AG04449 (cell line): ENCODE measurements at places on chromosomes 4 and X.

DNA sequence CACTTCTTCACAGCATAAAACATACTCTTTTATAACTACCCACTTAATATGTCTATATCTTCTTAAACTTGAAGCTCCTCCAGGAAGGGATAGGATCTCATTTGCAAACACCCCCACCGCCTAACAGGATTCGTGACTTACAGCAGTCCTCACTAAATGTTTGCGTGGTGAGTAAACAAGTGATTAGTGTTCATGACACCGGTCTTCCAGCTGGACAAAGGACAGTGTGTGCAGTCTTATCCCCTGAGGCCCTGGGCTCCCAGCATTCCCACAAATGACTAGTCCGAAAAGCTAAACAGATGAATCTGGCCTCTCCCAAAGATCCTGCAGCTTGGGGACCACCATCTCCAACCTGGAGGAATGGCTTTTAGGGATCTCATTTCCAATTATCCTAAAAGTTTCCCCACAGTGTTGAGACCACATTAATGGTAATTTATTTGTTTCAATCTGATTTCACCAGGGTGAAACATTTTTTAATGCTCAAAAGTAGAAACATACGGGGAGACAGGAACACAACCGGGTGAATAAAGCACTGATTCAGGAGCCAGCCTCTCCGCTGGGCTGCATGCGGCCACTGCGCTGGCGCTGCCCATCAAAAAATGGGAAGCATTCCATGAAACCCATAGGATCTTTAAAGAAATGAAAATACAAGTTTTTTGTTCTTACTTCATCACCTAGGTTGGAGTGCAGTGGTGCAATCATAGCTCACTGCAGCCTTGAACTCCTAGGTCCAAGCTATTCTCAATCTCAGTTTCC, 69.2 kb downstream of the HADH start:
- DNase-seq, result peak; percentile 21

DNA sequence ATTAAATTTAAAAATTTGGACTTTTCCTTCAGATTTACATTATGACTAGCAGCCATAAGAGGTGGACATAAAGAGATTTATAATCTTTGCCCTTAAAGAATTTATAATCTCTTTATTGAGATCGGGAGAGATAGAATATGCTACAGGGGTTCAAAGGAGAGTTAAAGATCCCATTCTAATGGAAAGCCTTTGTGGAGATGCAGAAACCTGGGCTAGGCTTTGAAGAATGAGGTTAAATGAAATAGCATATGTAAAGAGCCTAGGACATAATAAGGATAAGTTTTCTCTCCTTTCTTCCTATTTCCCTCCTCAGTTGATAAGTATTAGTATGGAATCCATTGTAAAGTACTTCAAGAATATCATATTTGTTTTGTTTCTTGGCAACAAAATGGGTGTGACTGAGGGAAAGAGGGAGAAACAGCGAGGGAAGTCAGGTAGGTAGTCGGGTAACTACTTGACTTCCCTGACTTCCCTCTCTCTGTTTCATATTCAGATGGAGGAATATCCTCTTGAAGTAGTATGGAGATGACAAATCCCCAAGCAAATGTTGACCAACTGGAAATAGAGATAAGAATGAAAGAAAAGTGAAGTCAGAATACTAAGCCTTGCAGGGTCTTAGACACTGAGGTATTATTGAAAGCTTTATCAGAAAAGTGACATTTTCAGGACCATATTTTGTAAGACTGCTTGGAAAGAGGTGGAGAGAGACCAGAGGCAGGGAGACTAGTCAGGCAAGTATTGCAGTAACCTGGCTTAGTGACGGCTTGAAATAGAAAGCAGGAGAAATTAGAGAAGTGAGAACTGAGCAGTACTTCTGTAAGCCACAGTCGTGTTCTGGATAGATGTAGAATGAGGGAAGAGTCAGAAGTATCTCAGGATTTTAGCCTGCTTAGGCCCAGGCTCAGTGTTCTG, 82.9 kb downstream of the PDLIM5 start:
- no peak for DNase-seq

GRCh38 chrX:68658530-68658929, 11.1 kb downstream of the STARD8 start:
- DNase-seq, result no peak

GRCh38 chr4:70099206-70099605, 49.0 kb downstream of the HTN1 start:
- DNase-seq, result no peak

DNA sequence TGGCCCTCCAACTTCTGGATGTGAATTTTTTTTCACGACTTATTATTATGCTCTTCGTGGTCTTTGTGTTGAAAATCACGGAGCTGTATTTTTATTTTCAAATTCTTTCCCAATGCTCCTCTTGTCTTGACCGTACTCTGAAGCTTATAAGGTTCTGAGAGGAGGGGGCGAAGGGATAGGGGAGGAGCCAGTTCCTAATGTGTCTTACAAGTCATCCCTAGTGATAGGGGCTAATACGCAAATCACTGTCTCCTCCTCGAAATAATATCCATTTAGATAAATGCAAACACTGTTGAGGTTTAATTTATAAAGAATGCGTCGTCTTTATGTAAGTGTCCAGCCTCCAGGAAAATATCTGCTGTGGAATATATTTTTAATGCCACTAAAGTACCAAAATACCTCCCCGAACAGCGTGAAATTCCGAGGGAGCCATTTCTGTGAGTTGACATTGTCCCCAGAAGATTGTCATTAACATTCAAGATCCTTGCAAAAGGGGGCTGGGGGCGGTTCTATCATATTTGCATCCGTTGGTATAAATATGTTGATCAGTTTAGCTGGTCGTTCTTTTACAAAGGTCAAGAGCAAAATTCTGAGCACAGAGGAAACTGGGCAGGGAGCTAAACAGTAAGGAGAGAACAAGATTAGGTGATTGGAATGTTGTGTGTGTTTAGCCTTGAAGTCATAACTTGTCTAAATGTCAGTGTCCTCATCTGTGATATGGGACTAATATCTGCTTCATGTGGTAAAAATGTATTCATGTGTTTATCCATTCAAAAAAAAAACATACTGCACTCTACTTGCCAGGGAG, 3.7 kb upstream of the FAT1 start:
- no peak for DNase-seq

DNA sequence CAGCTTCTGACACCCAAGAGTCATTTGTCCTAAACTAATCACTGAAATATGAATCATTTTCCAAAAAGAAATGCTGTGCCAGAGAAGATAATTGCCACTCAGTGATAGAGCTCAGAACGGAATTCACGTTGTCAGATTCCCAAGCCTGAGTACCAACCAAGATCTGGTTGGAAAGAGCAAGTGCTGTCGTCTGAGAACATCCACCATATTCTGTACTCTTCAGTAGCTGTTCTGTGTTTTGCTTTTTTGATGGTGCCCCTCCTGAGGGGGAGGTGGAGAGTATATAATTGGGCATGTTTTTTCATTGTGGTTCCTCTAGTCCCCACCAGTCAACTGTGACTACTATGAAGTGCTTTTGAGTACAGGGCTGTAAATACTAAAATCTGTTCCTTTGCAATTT, 13.2 kb downstream of the RUFY3 start:
- no peak for DNase-seq

GRCh38 chr4:4862071-4862551, 2.6 kb downstream of the MSX1 start:
- no peak for DNase-seq

DNA sequence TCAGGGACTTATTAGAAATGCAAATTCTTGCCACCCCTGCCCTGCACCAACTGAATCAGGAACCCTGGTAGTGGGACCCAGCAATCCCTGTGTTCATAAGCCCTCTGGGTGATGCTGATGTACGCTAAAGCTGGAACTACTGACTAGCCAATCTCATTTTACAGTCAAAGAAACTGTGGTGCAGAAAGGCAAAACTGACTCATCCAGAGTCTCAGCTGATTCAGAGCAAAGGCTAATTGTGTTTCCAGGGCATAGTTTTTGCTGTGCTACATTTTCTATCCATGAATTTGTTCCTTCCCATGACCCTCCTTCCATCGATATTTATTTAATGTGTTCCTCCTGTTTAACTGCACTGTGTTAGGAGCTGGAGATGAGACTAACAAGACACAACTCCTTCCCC, 207.5 kb downstream of the REPS2 start:
- DNase-seq, result no peak

GRCh38 chrX:138709886-138710791, 1.4 kb downstream of the FGF13 start:
- no peak for DNase-seq

DNA sequence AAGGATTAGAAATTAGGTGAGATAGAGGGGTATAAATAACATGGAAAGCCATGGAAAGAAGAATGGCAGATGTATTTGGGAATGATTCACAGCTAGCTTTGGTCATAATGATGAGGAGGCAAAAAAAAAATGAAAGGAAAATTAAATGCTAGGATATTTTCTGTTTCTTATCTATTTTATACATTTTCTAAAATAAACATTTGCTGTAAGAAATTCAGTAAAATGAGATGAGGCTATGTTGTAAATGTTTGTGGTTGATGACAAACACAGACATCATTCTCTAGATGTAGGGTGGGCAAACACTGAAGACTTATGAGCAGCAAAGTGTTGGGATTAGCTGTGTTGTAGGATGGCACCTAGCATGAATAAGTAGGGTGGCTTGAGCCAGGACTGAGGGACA, 407.1 kb downstream of the IL15 start:
- DNase-seq, result no peak

DNA sequence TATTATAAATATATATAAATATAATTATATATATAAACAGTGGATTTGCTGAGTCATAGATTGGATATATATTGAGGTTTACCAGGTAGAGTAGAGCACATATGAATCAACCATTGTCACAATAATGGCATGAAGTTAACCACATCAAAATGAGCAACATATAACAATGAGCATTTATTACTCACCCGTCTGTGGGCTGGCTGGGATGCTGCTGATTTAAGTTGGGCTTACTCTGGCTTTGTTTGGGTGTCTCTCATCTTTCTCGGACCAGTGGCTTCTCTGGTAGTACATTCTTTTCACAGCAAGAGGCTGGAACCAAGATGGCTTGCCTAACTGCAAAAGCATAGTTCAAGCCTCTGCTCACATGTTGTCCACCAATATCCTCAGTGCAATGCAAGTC, 111.7 kb upstream of the TAPT1 start:
- DNase-seq, result no peak

- DNase-seq, result peak; percentile 95
Measured at GRCh38 chr4:145734576-145735346, 54.8 kb downstream of the C4orf51 start.

GRCh38 chr4:61336488-61336887, 136.4 kb downstream of the ADGRL3 start:
- no peak for DNase-seq

DNA sequence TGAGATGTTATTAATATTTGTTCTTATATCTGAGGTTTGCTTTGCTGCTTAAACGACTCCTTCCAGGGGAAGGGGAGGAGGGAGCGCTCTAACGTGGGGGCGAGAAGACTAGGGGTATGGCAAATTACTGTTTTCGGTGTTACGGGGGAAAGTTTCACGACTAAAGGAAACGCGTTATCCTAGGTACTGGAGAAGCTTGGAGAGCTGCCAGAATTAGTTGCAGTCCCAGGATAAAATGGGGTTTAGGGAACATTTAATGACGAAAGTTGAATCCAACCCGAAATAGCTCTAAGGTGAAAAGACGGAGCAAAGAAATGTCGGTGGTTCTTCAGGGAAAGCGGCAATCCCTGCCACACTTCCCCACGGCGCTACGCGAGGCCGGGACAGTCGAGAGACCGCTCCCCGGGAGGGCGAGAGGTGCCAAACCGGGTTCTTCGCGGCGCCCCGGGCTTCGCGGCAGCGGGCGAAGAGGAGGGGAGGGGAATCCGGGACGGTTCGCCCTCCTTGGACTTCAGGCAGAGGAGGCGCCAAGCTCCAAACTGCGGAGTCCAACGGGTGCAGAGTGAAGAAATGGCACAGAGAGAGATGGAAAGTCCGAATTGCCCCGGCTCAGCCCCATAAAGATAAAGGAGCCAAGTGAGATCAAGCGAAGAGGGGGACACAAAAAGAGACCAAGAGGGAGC, 724 bp downstream of the THOC2 start:
- no peak for DNase-seq

DNA sequence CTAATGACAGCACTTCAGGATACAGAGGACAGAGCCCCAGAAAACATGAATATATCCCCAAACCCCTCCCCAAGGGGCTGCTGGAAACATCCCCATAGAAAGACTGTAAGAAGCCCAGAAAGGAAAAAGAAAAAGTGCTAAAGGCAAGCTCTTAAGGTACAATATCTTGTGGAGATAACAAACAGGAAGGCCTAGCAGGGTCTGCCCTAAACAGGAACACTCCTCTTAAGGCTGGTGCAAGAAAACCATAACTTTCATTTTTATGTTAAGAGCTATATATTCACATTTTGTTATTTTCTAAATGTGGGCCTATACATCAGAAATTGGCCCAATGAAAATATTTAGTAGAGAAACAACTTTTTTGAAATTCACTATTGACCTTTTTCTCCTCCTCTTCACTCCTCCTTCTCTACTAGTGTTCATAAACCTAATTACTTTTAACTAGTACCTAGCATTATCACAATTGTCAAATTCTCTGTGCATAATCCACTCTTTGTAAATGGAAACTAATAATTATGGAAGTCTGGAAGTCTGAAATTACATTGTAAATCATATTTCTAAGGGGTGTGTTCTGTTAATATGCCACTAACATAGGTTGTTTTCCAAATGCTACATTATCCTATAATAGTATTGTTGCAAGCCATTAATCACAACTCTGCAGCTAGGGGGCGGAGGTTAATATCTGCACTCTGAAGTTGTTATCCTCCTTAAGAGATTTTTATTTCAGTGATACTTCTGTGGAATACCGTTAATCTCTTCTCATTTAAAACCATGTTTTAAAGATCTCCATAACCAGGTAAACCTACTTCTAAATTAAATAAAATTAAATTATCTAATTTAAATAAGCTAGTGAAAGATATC, 59.8 kb downstream of the CASK start:
- DNase-seq, result no peak

- DNase-seq, result no peak
Measured at GRCh38 chr4:122821092-122821491, 5.5 kb upstream of the FGF2 start.

DNA sequence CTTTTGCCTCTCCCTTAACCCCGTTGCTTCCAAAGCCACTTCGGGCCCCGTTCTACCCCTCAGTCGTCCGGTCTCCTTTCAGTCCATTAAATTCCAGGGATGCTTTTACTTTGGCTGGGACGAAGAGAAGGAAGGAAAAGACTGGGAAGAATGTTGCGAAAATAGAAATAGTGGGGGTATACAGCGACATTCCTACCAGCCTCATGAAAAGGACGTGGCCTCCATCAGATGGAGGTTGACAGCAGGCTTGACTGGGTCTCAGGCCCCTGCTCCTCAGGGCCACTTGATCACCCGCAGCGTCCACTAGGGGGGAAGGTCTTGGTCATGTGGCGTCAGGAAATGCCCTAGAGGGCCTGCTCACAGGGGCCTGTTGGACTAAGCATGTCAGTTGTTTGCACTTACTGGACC, 657 bp upstream of the ANKRD50 start:
- no peak for DNase-seq

DNA sequence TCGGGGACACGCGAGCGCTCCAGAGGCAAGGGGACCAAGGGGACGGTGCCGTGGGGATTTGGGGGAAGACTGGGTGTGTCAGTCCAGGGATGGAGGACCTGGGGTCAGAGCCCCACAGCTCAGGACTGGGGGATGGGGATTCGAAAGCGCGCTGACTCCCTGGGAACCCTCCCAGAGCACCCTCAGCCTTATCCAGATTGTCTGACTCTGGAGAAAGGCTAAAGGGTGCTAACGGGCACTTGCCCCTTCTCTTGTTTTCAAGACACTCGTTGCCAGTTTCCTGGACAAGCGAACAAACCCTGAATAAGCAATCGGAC, 1.1 kb downstream of the DOCK11 start:
- no peak for DNase-seq
